ENCODE measurements at places on chromosomes 2 and 18. TPM values are rescaled to one million over a fixed set of nuclear protein-coding genes. Genes with fewer than 3 reads are reported as not detected.

Gene CARF
- 9.0 TPM for total RNA-seq

Gene CRYBA2
- not detected for total RNA-seq

Gene MAL
- total RNA-seq: 8.3 TPM

Gene GAL3ST2
- total RNA-seq: not detected

Gene COLEC11
- 3.1 TPM for total RNA-seq

Gene FRZB
- total RNA-seq: 4.3 TPM

Gene IGFBP2
- 785 TPM for total RNA-seq

Gene GRB14
- total RNA-seq: 2.2 TPM

Gene MRPL44
- 34.2 TPM for total RNA-seq

Gene UGT1A4
- total RNA-seq: not detected

Gene THSD7B
- 0.62 TPM for total RNA-seq

Gene RALBP1
- total RNA-seq: 51.0 TPM

Gene DNAH7
- 0.32 TPM for total RNA-seq

Gene SETBP1
- total RNA-seq: 15.5 TPM

Gene CCDC74A
- 1.1 TPM for total RNA-seq

Gene SIX3
- total RNA-seq: not detected

Gene CPO
- not detected for total RNA-seq

Gene FMNL2
- total RNA-seq: 6.2 TPM

Gene NCKAP1
- 153 TPM for total RNA-seq

Gene SP140L
- 4.0 TPM for total RNA-seq

Gene CELF4
- 0.24 TPM for total RNA-seq

Gene RTTN
- 12.2 TPM for total RNA-seq

Gene CRYGC
- not detected for total RNA-seq

Gene TGFA
- 0.73 TPM for total RNA-seq

Gene KCNE4
- total RNA-seq: 1.7 TPM

Gene TSPYL6
- total RNA-seq: 0.11 TPM

Gene ARHGAP25
- total RNA-seq: 5.2 TPM

Gene SCG2
- total RNA-seq: 0.97 TPM

Gene LINC00305
- not detected for total RNA-seq

Gene PDK1
- 46.2 TPM for total RNA-seq

Gene ALPI
- not detected for total RNA-seq

Gene NPAS2
- 54.0 TPM for total RNA-seq

Gene LBX2
- total RNA-seq: 0.51 TPM

Gene TNFRSF11A
- total RNA-seq: 1.0 TPM

Data from cardiac septum (tissue), 1 donor.